Purkinje cell (primary cell): ENCODE measurements at places on chromosomes 2 and 18. TPM values are rescaled to one million over a fixed set of nuclear protein-coding genes. Genes with fewer than 3 reads are reported as not detected.

SAG gene
- polyA plus RNA-seq: not detected in 2 replicates

COLEC11 gene
- polyA plus RNA-seq: 28.0 and 46.8 TPM in 2 replicates

FNDC4 gene
- polyA plus RNA-seq: 4.4 and 5.1 TPM in 2 replicates

ZNF892 gene
- 1.2 and 2.1 TPM in 2 replicates for polyA plus RNA-seq

GPBAR1 gene
- polyA plus RNA-seq: not detected in 2 replicates
